NCI-H2081 treated with DMSO at 0.1 percent for 48 hours (cell line): ENCODE measurements at places on chromosomes 6 and 20.

- DNase-seq = no peak
These were observed 36.9 kb upstream of the NOL4L start for GRCh38 chr20:32621891-32622584.

GRCh38 chr6:32947552-32948465 lies 5.1 kb downstream of the HLA-DMA start:
- DNase-seq = no peak

GRCh38 chr20:45863543-45864470 lies 6.4 kb downstream of the ZSWIM3 start:
- no peak for DNase-seq

GRCh38 chr6:85464260-85464644 lies 14.4 kb downstream of the NT5E start:
- DNase-seq = no peak

DNA sequence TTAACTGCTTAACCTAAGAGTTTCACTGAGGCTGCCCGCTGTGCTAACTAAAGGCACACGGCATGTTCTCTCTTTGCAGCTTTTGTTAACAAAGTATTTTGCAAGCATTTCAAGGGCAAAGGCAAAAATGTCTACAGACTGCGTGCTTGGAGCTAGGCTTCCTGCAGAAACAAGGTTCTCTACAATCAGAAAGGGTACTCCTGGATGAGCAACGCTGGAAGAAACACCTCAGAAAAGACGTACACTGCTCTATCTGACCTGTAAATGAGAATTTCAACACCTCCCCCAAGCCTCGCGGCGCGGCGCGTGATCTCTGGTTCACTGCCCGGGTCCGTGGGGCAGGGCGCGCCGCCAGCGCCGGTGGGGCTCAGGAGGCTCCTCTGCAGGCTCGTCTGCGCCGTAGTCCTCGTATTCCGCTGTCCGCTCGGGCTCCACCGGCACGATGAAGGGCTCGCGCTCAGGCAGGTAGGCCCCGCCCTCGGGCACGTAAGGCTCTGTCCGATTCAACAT lies 120.9 kb downstream of the COL12A1 start:
- DNase-seq = no peak

DNA sequence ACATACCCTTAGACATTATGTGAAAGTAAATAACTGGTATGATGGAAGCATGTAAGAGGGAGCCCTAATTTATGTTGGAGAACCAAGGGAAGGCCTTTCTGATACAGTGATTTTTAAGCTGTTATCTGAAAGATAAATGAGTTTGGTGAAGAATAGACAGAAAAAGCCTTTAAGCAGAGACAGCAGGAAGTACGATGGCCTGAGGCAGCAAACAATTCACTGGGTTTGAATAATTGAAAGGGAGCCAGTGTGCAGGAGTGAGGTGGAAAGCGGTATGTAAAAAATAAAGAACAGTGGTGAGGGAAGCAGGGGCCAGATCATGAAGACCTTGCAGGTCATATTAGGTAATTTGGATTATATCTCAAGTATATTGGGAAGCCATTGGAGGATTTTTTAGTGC lies 4.1 kb upstream of the RAB23 start:
- peak; percentile 50 for DNase-seq

DNA sequence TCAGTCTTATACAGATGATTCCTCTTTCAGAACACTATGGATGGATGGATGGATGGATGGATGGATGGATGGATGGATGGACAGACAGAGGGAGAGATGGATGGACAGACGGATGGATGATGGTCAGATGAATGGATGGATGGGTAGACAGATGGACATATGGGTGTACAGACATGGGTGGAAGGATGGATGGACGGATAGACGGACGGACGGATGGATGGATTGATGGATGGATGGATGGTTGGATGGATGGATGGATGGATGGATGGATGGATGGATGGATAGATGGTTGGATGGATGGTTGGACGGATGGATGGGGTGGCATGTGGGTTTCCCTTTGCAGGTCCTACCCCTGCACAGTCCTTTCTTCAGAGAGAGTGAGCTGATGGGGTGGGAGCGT lies 320.7 kb downstream of the CDH4 start:
- no peak for DNase-seq

DNA sequence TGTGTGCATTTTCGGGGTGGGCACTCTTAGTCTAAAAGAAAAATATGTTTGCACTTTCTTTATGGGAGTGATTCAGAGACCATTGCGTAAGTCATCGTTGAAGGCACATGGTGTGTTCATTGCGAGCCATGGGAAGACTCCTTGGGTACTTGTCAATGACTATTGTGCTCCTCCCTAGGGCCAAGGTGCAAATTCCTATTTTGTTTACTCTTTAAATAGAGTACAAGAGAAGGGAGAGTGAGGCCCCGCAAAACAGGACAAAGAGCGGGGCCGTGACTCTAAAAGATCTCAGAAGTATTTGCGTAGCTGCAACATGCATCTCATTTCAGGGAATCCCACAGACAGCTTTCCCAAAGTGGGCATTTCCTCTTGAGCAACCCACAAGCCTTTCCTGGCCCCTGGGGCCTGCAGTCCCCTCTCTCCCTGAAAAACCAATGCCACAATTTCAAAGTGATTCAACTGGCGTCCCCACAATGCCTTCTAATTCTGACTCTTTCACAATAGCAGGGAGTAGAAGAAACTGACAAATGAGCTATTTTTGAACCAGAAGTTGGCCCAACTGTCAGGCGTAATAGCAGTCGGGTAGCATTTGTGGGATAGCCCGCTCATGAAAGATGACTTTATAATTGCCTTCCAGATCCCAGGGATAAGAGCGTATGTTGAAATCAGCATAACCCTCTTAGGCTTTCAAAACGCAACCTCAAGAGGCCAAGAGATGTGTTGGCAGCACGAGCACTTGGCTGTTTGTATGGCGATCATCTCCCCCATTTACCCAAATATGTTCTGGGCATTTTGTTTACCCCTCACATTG lies 277.9 kb upstream of the BMP2 start:
- DNase-seq = no peak

DNA sequence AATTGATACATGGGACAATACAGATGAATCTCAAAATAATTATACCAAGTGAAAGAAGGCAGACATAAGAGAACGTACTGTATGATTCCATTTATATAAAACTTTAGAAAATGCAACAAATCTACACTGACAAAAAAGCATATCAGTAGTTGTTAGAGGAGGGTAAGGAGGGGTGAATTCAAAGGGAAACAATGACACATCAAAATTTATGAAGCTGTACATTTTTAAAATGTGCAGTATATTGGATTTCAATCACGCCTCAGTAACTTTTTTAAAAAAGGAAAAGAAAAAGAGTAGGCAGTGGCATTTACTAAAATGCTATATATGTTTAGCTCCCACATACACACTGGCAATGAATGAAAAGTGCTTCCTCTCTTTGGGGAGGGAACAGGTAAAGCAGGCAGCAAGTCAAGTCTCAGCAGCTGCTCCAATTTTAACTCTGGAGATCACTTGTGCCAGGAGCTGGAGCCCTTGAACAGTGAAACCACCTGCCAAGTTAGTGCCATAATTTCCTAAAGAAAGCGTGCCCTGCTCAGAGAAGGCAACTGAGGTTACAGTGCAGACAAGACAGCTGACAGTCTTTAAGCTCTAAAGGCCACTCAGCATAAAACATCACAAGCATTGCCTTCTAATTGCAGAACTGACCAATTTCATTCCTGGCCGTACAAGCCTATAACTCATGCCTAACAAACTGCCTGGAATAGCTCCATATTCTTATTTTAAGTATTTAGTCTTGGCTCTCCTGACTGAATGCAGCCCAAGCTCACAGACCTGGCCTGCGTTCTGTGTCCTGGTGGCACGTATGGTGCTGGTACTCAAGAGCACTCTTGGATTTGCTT lies 10.9 kb downstream of the FKBP1A start:
- no peak for DNase-seq

DNA sequence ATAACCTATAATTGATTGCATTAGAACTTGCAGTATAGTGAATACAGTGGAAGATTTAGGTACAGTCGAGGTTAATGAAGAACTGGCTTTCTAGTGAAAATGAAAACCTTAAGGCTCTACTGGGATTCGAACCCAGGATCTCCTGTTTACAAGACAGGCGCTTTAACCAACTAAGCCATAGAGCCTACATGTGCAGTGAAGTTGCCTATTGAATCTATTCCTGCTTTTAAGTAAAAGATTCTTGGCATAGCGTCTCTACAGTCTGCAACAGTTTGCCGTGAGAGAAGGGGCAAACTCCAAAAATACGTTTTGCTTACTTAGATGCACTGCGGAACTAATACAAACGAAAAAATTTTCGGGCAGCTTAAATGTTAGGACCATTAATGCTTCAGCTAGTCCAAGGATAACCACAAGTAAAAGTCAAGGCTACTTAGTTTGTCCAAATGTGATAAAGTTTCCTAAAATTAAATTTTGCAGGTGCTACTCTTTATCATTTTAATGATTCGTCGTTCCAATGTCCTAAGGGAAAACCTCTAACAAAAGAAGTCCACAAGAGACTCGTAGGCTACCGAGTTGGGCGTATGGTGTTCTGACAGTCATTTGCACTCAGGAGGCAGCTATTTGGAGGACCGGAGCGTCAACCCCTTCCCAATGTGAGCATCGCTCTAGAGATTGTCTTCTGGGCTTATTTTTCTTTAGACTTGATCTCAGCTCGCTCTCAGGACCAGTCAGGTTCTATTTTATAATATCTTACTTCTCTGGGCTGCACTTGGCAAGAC lies 31.3 kb upstream of the ZSCAN23 start:
- peak; percentile 38 for DNase-seq

DNA sequence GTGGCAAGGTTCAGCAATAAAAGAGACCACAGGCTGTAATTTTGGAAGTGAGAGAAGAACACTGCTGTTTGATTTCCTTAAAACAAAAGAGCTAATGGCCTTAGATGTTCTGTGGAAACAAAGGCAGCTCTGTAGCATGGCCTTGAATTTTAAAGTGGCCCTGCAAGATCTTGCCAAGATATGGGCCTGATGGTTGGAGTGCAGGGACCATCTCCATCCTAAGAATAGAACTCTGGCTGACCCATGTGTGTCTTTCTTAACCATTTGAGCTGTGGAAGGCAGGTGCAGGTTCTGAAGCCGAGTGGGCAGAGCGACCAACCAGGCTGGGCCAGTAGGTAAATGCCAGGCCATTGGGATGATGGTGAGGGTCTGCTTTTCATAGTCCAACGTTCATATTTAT lies 73.8 kb upstream of the VSTM2L start:
- no peak for DNase-seq

GRCh38 chr20:41425180-41425884 lies 58.7 kb upstream of the EMILIN3 start:
- DNase-seq = no peak

GRCh38 chr6:104017410-104018381 lies 842.0 kb downstream of the HACE1 start:
- no peak for DNase-seq

GRCh38 chr6:168133168-168133561 lies 54.2 kb upstream of the FRMD1 start:
- no peak for DNase-seq

DNA sequence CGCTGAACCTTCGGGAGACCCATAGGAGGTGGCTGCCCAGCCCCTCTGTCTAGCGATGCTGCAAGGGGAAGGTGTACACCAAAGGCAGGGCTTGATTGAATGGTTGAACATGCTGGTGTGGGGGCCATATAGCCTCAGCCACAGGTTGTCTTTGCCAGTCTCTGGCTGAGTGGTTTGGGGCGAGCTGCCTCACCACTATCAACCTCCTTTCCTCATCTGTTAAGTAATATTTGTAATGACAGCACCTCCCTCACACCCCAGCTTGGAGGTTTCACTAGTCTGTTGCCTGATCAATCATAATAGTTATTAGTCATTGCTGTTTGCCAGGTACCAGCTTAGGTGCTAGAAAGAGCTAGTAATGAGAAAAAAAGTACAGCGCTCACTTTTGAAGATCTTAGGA lies 11.8 kb upstream of the ZNF831 start:
- DNase-seq = no peak

DNA sequence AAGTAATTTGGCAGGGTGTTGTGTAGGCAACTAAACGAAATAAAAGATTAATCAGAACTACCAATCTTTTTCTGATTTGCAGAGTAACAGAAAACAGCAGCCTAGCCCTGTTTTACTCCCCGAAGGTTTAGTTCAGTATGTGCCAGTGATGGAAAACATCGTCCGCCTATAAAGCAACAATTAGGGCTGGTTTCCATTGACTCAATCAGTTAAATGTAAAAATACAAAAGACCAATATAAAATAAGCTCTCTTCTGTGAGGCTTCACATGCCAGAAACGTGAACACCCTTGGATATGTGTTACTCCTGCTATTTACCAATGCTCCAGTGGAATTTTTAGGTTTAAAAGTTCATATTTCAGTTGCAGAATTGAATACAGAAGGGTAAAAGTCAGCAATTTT lies 210.5 kb upstream of the RSPO3 start:
- no peak for DNase-seq

- no peak for DNase-seq
These were observed 40.9 kb upstream of the FAM83D start for GRCh38 chr20:38885357-38885756.

- peak; percentile 67 for DNase-seq
These were observed 4.2 kb downstream of the PRSS16 start for GRCh38 chr6:27251606-27252251.

DNA sequence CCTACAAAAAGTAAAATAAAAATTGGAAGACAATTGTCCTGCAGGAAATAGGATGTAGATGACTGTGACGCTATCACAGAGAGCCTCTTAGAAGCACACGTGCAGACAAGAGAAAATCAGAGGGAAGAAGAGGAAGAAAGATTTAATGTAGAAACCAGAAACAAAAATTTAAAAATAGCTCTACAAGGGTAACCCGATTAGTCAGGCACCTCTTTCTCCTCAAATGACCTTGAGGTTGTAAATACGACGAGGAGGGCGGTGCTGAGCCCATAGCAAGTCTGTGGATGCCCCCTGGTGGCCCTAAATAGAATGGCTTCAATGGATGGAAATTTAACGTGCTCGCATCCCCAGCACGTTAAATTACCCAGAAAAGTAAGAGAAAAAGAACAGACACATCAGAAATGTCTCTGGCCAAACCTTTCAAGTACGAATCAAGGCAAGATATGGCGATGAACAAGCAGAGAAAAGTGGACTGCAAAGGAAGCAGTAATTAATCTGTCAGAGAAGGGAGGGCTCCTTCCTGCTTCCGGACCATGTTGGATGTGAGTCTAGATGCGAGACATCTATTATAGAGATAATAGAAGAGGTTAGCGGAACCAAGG lies 4.2 kb upstream of the PRPH2 start:
- peak; percentile 27 for DNase-seq

GRCh38 chr6:30357678-30358540 lies 13.0 kb downstream of the RPP21 start:
- DNase-seq = peak; percentile 36

GRCh38 chr6:63797721-63798120 lies 162.1 kb downstream of the PHF3 start:
- DNase-seq = no peak

- no peak for DNase-seq
These were observed 128.2 kb upstream of the RIPOR2 start for GRCh38 chr6:25064006-25064405.
